Neural cell (in vitro differentiated cells): ENCODE measurements at places on chromosomes 2 and 18. TPM values are rescaled to one million over a fixed set of nuclear protein-coding genes. Genes with fewer than 3 reads are reported as not detected.

HRH4 gene
- polyA plus RNA-seq, result 0.12 TPM in 1 of 2 replicates, not detected in the other

GATA6 gene
- polyA plus RNA-seq, result not detected in 2 replicates

TMEM178A gene
- polyA plus RNA-seq, result 31.8 and 32.4 TPM in 2 replicates

HOXD4 gene
- polyA plus RNA-seq, result not detected in 2 replicates

TRAPPC12 gene
- polyA plus RNA-seq, result 76.2 and 76.3 TPM in 2 replicates

C18orf54 gene
- 2.2 and 2.3 TPM in 2 replicates for polyA plus RNA-seq

LINC00305 gene
- polyA plus RNA-seq, result not detected in 2 replicates

CROCC2 gene
- polyA plus RNA-seq, result 0.09 TPM in 1 of 2 replicates, not detected in the other

SH2D6 gene
- not detected in 2 replicates for polyA plus RNA-seq

IKZF2 gene
- 5.6 and 5.9 TPM in 2 replicates for polyA plus RNA-seq
